ENCODE measurements at places on chromosomes 6 and 20.
A peak's percentile ranks its signal among the peaks of the same experiment; 100 is the strongest.

DNA sequence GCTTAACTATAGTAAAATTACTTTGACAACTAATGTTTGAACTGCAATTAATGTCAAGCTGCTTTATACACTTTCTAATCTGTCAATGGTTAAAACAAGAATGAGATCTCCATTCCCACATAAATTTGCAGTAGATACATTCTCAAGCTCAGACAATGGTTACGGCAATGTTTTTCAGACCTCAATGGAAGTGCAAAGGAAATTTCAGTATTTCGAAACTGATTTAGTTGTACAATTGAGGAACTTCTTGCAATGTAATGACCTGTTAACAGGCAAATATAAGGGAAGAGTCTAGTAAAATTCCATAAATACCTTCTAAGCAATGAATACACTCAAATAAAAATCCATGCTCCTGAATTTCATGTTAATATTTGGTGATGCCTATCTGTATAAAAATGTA lies 94.7 kb downstream of the ADTRP start:
- no peak for DNase-seq

DNA sequence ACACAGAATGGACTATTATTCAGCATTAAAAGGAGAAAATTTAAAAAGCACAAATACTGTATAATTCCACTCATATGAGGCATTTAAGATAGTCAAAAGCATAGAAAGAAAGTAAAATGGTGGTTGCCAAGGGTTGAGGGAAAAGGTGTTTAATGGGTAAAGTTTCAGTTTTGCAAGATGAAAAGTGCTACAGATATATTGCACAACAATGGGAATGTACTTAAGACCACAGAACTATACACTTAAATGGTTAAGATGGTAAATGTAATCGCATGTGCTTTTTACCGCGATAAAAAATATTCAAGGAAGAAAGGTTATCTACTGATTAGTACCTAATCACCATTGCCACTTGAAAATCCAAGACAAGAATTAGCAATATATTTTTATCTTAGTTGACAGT lies 71.8 kb upstream of the NOX3 start:
- DNase-seq: no peak

DNA sequence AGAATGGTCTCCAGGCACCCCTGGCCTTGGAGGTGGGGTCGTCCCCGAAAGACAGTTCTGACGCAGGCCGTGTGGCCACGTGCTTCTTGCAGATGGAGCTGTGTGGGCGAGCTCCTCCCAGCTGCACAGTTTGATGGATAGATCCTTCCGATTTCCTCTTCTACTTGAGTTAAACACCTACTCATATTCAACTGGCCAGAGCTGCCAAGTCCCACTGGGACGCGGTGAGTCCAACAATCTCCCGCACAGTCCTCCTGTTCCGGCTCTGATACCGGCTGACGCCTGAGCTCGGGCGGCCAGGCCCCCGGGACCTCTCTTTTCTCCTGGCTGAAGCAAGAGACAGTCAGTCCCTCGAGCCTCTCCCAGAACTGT lies 57.9 kb upstream of the DACT2 start:
- no peak for DNase-seq

DNA sequence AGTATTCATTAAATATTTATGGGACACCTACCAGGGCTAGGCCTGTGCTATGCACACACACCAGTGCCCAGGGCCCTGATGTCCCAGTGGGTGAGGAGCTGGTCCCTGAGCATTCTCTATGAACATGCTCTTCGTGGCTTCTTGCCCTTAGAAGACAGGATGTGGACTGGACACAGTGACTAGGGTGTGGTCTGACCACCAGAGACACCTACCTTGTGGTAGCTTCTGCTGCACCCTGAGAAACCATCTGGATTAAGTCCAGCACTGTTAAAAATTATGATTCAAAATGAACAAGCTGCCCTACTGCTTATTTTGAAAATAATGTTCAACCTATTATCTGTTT lies 112.9 kb upstream of the RPS6KA2 start:
- DNase-seq: no peak

DNA sequence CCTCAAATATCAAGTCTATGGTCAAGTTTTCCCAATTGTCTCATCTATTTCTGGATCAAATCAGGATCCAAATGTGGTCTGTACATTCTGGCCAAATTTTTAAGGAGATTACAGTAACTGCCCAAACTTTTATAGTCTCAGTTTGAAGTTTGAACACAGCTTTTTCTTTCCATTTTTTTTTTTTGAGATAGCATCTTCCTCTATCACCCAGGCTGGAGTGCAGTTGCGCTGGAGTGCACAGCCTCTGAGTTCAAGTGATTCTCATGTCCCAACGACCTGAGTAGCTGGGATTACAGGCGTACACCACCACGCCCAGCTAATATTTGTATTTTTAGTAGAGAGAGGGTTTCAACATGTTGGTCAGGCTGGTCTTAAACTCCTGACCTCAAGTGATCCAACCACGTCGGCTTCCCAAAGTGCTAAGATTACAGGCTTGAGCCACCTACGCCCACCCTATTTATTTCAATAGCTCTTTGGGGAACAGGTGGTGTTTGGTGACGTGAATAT lies 84.9 kb upstream of the CARMIL1 start:
- DNase-seq: no peak

DNA sequence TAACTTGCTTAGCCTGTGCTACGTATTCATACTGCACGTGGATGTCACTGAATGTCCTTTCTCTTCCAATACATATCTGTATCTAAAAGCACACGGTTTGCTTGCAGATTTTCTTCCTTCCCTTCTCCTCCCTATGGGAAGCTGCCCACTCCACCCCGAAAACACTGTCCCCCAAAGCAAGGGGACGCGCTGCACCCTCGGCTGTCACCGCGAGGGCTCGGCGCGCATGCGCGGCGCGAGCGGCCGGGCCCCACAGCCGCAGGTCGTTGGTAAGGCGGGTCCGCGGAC lies 659 bp downstream of the TMX4 start:
- DNase-seq: peak; percentile 34

DNA sequence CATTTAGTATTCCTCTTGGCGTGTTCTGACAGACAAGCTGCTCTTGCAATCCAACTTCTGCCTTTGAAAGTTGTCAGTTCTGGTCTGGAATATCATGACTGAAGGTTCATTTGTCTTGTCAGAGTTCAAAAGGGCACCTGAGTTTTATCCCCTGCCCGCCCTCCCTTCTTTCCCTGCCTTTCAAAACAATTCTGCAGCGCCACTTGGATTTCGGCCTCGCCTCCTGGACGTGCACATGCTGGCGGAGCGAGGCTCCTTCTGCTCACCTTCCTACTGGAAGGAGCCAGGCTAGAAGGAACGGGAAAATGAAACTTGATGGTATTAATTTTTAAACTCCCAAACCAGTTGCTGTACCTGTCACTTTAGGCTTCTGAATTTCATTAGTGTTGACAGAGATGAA lies 55.7 kb upstream of the HDGFL1 start:
- no peak for DNase-seq

DNA sequence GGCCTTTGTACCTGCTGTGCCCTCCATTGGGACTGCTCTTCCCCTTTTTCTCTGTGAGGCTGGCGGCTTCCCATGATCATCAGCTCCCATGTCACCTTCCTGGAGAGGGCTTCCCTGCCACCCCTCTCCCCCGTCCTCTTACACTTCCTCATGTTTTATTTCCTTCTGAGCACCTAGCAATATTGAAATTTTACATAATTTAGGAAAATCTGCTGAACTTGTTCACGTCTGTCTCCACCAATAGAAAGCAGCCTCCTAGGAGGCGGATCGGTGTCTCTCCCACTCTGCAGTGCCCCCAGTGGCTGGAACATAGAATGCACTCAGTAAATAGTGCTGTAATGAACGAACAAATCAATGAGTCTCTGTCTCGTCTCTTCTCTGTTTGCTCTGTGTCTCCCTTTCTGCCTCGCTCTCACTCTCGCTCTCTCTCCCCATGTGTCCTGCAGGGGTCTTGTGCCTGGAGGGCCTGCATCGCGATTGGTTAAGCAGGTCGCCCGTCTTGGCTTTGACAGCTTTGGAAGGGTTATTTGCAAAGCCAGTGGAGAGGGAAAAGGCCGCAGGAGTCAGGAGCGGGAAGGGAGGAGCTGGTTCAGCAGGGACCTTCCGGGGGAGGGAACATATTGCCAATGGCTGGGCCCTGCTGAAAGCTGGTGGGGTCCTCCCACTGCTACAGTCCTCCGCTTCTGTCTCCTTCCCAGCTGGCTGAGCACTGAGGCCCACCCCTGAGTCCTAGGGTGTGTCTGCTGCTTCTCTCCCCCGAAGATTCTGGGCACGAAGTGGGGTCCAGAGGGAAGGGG lies 12.1 kb upstream of the OCSTAMP start:
- DNase-seq: peak; percentile 30

DNA sequence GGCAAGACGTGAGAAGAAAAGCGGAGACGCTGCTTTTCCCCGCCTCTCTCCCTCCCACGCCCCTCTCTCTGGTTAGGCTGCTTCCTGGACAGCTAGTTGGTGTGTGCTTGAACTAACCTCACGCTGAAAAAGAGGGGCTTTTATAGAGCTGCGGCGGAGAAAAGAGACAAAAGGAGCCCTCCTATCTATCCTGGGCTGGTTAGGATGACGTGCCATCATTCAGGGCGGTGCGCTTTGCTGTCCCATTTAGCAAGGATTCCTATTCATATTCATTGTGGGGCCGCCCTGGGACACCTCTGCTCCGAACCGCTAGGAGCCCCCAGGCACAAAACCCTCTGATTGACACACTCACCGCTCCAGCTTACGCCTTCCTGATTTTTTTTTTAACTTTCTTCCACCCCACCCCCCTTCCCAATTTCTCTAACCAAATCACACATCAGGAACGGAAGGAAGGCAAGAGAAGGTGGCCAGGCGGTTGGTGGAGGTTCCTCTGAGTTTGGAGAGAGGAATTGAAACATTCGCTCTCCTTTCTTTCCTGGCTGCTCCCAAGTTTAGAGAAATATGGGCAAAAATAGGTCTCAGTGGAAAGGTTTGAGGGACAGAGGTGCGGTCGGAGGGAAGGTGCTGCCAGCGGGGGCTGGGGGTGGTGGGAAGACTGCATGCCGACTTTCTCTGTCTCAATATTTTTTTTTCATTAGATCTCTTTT lies at the start of gene OLIG3:
Gene OLIG3, minus strand, starts transcription at position 114 of the 707 bp plus-strand sequence. CDS start 224 bp downstream, outside the sequence.
- DNase-seq: no peak

DNA sequence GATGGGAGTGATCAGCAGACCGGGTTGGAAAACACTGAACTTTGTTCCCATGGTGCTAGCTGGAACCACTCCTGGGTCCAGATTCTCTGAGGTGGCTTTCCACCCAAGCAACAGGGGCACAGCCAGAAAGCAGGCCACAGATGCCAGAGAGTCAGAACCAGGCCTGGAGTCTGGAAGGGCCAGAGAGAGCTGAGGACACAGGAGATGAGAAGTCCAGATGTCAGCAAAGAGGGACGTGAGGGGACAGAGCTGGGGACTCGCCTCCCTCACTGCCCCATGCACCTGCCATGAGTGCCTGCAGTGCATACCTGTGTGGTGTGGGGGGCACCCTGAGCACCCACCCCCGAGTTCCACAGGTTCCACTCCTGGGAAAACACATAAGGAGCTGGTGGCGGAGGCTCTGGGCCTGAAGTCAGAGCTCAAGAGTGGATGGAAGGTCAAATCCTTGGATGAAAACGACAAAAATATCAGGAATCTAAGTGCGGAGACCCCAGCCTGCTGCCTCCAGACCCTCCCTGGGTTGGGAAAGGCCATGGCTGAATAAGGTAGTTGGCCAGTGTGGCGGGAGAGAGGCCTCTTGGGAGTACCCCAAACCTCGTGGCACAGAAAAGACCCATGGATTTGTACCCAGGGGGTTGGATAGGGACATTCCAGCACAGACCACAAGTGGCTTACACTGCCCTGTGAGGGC lies 224.2 kb downstream of the SYNDIG1 start:
- DNase-seq: no peak

DNA sequence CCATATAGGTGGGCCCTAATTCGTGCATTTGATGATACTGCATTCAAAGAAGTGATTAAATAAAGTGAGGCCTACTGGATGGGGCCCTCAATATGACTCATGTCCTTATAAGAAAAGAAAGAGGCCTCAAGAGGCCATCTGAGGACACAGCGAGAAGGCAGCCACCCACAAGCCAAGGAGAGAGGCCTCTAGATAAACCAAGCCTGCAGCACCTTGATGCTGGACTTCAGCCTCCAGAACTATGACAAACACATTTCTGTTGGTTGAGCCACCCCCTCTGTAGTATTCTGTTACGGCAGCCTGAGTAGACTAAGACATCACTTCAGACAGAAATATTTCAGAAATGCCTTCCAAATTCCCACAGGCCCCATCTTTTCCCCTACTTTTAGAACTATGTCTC lies 82.5 kb upstream of the PLEKHG1 start:
- DNase-seq: no peak

GRCh38 chr6:21188505-21189223 lies 404.9 kb upstream of the SOX4 start:
- no peak for DNase-seq

DNA sequence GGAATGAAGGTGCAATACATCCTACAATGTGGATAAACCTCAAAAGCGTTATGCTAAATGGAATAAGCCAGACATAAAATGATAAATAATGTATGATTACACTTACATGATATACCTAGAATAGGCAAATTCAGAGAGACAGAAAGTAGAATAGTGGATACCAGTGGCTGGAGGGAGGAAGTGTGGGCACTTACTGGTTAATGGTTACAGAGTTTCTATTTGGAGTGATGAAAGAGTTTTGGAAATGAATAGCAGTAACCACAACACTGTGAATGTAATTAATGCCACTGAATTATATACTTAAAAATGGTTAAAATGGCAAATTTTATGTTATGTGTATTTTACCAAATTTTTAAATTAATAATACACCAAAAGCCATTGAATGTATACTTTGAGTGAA lies 71.4 kb upstream of the CST7 start:
- no peak for DNase-seq

DNA sequence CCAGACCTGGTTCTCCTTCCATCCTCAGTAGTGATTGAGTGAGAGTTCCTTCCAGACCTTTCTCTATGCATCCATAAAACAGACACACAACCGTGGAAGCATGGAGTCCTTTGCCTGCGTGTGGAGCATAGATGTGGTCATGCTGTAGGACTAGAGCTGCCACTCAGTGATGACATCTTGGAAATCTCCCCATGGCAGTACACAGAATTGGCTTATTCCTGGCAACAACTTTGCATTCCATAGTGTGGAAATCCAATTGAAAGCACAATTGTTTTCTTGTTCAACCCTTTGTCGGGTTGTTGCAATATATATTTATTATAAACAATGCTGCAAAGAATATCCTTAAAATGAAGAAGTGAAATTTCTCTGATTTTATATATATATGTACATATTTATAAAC lies 547.8 kb downstream of the CDH26 start:
- DNase-seq: no peak

DNA sequence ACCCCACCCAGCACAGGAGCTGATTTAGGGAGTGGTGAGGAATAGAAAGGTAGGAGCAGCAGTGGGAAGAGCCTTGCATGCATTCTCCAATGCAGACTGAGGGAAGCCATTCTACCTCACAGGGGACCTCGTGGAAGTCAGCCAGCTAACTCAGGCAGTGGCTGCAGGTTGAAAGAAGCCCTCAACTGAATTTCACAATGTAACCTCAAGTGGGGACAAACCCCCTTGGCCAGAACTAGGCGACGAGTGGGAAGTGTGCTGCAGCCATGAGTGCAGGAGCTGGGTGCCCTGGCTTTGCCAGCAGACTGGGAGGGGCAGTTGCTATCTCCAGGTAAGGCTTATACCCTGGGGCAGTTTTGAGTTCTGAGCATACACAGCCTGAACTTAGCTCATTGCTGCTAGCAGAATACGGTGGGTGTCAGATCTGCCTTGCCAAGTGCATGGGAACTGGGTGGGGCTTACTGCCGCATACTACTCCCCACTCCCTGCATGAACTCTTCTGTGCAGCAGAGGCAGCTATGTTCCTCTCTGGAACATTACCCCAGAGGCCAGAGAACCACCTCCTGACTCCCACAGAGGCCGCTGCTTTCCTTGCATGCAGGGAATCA lies 126.5 kb downstream of the CDK19 start:
- DNase-seq: no peak

- DNase-seq: no peak
These were observed 24.1 kb downstream of the KIF25 start for GRCh38 chr6:168021581-168021980.

Measured in activated CD8-positive, alpha-beta memory T cell treated with anti-CD3 and anti-CD28 coated beads for 4 hours (primary cell).